Mesendoderm (in vitro differentiated cells): ENCODE measurements at places on chromosomes 1 and 21.
A peak's percentile ranks its signal among the peaks of the same experiment; 100 is the strongest.

DNA sequence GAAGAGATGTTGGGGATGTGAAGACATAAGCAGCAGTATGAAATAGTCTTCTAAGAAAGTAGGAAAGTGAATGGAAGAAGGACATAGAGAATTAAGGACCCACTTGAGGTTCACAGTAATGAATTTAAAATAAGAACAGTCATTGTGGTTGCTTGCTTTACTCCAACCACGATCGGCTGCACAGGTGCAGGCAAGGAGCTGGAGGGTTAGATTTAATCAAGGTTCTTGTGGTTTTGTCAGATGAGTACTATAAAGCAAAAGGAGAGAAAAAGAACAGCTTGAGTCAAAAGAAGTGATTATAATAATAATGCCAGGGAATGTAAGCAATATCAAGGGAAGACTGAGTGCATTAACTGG lies 46.1 kb upstream of the RBM34 start:
- no peak for DNase-seq

- no peak for DNase-seq
Observed at GRCh38 chr1:184637664-184638240, 116.9 kb downstream of the EDEM3 start.

- peak; percentile 45 for DNase-seq
Observed at GRCh38 chr1:228109962-228110488, 926 bp upstream of the MRPL55 start.

DNA sequence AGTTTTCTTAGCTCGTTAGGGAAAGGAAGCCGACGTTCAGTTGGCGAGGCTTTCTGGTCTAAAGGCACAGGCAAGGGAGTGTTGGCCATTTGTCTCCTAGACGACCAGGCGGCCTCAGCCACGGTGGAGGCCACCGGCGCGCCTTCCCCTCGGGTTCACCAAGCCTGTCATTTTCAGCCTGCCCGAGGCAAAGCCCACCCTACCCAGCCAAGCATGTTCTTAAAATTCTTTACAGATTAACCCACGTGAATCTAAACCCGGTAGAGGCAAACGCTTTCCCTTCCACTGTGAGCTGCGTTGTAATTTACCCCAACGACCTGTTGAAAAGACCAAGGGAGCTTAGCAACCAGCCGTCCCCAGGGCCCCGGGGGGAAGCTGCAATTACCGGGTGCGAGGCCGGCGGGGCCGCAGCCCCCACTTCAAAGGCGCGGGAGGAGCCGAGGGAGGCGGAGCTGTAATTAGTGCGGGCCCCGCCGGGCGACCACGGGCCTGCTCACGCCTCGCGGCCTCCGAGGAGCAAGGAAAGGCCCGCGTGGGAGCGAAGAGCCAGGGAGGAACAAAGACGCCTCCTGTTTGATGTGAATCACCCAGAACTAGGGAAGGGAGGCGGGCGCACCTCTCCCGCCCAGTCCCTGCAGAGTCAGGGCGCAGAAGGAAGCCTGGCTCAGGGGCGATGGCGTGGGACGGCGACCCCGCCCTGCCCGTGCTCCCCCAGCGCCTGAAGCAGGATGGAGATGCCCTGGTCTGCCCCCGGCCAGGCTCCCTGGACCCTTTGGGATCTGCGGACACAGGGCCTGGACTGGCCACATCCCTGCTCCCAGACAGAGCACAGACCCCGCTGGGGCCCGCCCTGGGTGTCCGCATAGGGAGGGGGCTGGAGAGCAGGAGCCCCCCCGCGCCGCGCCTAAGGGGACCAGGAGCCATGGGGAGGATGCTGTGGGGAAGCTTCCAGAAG lies 12.1 kb upstream of the TSPEAR start:
- DNase-seq, result peak; percentile 64

GRCh38 chr1:101996825-101997465 lies at the start of gene OLFM3:
TSS of gene OLFM3 (minus strand) at chr1:101996926.
- peak; percentile 86 for DNase-seq

GRCh38 chr1:179082999-179083335 lies 1.1 kb downstream of the TOR3A start:
- peak; percentile 73 for DNase-seq

DNA sequence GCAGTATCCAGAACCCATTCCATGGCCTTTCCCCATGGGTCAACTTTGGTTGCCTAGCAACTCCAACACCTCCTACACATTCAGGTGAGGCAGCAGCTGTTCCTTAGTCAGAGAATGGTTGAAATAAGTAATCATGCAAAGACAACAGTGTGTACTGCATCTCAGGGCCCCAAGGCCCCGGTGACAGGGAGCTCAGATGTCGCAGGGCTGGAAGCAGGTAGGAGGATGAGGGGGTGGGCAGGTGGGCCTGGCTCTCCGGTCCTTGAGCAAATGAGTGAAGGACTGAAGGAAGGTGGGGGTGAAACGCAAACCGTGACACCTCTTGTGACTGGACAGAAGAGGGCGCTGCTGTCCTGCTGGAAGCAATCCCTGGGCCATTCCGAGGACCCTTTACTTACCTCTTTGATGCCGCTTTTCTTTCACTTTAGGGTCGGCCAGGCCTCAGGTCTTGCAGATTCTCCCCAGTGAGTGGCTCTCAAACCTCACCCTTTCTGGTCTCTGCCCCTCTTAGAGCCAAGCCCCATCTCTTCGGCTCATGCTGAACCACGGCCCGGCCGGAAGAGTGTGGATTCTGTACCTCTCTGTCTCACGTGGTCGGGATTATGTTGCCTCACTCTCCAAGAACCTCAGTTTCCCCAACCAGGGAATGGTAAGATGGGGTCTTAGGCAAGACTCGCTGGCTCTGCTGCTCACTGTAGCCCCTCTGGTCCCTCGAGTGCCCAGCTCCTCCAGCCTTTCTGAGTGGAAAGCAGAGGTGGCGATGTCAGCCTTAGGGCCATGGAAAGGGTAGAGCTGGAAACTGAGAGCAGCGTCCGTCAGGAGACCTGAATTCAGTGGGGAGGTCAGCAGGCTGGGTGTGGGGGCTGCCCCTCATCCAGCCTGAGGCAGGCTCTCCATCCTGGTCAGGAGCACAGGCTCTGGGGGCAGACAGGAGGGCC lies 5.6 kb upstream of the KCNA10 start:
- peak; percentile 80 for DNase-seq

DNA sequence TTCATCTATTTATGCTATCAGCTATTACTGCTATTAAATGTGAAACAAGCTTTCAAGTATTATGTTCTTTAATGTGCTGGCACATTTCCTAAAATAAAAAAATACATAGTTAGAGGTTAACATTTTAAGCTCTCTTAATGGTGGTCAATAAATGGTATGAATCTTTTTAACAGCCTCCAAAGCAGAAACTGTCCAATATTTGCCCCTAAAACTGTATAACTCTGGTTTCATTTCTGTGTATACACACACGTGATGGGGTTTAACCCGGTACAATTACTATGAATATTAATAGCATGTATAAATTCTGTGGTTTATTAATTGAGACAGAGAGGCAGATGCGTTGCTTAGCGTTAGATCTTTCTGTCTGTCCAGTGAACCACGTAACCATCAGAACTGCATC lies 2.2 kb downstream of the ESRRG start:
- DNase-seq, result no peak

DNA sequence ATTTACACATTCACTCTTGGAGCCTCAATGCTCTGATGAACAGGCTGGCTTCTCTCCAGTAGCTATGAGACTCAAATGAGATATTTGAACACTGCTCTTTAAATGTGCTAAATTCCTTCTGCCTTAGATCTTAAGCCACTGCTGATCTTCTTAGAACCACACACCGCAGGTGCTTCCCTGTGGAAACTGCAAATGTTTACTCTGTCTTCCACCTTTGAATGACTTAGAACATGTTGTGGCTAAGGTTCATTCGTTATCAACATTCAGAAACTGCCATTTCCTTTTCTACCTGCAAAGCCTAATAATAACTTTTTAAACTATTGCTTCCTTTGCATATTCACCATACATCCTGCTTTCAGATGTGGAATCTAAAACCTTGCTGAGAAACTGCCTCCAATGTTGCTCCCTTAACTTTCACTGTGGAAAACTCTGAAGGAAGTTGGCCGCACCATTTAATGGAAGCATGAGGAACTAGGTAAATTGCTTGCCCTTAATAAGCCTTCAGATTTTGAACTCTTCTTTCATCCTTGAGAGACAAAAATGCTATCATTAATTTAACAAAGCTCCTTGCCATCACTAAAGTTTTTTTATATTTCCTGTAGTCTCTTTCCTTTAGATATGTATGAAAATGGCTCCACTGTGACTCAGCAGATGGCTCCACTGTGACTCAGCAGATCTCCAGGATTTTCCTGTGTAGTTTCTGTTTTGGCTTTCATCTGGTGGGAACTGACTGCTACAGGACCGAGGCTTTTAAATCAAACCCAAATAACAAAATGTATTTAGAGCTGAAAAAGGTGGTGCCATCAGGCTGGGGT lies 143.8 kb downstream of the TNFSF18 start:
- DNase-seq, result peak; percentile 68

- DNase-seq, result no peak
Observed at GRCh38 chr1:32489774-32490454, 25.0 kb downstream of the ZBTB8B start.

DNA sequence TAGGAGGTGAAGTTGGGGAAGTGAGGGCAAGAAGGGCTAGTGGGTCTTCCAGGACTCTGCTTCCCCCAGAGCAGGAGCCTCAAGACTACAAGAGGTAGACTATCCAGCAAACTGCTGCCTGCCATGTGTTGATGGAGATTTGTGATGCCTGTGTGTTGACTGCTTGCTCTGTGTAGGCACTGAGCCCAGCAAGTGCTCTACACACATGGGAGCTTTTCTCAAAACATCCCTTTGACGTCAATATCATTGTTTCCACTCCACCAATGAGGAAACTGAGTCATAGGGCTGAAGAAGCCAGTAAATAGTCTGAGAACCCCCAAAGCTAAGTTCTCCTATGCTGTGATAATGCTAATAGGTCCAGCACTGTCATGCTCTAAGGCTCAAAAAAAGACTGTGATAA lies 207.2 kb upstream of the NFIA start:
- DNase-seq, result no peak

GRCh38 chr21:45574691-45575090 lies 32.5 kb upstream of the SLC19A1 start:
- DNase-seq, result no peak

DNA sequence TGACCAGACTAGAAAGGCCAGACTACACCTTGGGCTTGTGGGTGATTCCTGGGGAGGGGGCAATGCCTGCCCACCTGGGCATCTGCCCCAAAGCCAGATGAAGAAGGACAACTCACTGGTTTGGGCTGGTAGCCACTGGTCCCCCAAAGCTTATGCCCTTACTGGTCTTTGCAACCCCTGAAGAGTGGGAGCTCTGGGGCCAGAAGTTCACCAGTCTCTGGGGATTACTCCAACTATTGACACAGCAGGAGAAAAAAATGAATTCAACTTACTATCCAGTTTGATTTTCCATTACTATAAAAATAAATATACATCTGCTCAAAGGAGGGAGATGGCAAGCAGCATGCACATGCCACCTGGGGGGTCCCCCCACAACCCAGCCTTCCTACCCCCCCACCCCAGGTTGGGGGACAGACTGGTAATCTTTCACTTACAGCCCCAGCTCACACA lies 2.6 kb downstream of the AHDC1 start:
- no peak for DNase-seq

GRCh38 chr1:11925938-11926292 lies 312 bp downstream of the KIAA2013 start:
- DNase-seq, result no peak

DNA sequence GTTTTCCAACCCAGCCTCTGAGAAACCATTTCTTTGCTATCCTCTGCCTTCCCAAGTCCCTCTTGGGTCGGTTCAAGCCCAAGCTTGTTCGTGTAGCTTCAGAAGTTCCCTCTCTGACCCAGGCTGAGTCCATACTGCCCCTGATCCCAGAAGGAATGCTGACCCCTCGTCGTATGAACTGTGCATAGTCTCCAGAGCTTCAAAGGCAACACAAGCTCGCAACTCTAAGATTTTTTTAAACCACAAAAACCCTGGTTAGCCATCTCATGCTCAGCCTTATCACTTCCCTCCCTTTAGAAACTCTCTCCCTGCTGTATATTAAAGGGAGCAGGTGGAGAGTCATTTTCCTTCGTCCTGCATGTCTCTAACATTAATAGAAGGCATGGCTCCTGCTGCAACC lies 23.8 kb downstream of the EIF2D start:
- no peak for DNase-seq

GRCh38 chr1:223231581-223231980 lies 88.5 kb upstream of the TLR5 start:
- DNase-seq, result no peak

DNA sequence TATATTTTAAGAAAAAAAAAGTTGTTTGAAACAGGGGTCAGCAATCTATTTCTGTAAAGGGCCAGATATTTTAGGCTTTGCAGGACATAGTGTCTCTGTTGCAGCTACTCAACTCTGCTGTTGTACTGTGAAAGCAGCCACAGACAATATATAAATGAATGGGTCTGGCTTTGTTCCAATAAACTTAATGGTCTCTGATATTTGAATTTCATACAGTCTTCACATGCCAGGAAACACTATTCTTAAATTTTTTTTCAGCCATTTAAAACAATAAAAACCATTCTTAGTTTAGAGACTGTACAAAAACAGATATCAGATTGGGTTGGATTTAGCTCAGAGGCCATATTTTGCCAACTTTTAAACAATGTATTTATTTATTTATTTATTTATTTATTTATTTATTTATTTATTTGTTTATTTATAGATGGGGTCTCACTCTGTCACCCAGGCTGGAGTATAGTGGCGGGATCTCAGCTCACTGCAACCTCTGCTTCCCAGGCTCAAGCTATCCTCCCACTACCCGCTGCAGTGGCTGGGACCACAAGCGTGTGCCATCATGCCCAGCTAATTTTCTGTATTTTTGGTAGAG lies 102.8 kb downstream of the DNM3 start:
- no peak for DNase-seq

DNA sequence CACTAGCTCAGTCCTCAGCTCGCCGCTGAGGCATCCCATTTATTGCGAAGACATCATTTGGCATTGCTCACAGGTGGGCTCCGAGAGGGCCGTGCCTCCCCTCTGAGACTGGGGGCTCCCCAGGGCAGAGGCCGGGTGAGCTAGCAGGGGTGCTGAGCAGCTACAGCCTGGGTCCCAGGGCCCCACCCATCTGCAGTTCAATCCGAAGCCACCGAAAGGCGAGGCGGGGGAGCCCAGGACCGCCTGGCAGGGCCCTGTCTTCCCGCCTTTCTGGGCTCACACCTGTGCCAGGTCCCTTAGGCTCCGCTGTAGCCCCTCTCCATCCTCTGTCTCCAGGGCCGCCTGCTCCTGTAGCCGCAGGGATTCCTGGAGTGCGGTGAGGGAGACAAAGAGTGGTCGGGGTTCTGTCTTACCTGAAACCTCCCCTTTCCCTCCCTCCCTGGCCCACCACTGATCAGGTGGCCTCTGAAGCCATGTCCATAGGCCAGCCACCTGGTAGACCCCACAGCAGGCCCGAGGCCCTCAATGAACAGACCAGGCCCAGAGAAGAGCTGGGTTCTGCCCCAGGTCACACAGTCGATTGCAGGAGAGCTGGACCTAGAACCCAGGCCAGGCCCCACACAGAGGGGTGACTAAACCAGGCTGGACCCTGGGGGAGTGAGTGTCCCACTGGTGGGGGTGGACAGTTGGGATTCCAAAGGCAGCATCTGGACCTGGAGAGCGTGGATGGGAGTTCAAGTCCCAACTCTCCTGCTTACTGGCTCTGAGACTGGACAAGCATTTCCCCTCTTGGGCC lies 18.1 kb upstream of the NBPF1 start:
- DNase-seq, result no peak

GRCh38 chr1:232271299-232271698 lies 358.6 kb downstream of the SIPA1L2 start:
- no peak for DNase-seq

- no peak for DNase-seq
Observed at GRCh38 chr1:183346276-183346732, 71.9 kb downstream of the NMNAT2 start.
